NCI-H526 treated with DMSO at 0.1 percent for 48 hours (cell line): ENCODE measurements at places on chromosomes 4 and X.

- no peak for DNase-seq
Observed at GRCh38 chrX:45697591-45697990, 496.9 kb upstream of the DIPK2B start.

GRCh38 chr4:106365613-106366012 lies 3.0 kb downstream of the GIMD1 start:
- DNase-seq = no peak

DNA sequence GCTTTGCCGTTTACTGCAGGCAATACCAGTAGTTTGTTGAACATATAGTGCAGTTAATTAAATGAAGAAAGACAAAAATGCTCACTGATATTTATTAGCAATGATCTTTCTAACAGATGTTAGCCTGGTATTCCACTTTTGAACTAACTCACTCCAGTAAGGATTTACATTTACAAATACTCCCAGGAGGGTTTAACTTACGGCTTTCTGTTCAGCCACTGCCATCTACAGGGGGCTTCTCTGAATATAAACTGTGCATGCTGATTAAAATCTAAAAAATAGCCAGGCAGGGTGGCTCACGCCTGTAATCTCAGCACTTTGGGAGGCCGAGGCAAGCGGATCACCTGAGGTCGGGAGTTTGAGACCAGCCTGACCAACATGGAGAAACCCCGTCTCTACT lies 2.2 kb upstream of the SRD5A3 start:
- DNase-seq = no peak

GRCh38 chrX:63128509-63128908 lies 222.6 kb downstream of the SPIN4 start:
- DNase-seq = peak; percentile 8

DNA sequence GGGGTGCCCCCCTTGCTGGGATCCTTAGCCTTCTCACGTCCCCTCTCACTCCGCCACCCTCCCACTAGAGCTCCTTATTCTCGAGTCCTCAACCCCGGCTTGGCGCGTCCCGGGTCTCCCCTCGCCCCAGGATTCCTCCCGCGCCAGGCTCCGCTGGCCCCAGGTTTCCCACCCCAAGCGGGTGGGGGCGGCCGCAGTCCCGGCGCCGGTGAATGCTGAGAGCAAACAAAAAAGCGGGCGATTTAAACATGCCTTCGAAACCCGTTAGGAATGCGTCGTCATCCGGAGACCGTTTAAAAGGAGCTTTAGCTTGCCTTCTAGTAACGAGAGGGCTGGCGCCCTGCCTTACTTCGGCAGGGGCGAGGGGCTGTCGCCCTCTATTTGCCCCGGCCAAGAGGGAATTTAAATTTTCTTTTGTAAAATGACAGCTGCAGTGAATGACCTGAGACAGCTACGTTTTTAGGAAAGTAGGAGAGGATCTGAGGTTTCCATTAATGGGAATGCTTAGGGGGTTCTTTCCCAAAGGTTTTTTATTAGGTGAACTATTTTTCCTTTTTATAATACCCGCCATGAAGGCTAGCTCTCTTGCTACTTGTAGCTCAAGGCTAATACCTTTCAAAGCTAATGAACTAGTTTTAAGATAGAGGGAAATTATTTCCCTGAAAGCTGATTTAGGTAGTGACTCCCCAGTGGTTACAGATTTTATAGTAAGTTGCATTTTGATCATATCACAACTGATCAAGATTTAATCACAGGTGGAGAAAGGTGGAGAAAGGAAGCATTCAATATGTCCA lies 3.1 kb downstream of the JADE1 start:
- DNase-seq = peak; percentile 68

DNA sequence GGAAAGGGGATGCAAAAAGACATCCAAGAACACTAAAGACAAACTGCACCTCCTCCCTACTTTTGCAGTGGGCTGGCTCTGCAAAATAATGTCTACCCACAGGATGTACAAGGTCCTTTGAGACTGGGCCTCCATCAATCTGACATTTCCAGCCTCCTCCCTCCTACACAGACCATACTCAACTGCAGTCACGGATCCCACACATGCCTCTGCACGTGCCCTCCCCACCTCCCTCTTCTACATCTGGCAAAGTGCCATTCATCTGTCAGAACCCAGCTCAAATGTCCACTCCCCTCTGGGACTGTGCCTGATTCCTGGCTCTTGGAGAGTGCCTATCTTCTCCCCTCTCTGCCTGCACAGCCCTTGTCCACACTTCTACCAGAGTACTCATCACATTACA lies 50.3 kb downstream of the CHRDL1 start:
- no peak for DNase-seq

- DNase-seq = peak; percentile 2
Observed at GRCh38 chrX:29044423-29045184, 457.4 kb downstream of the IL1RAPL1 start.

- DNase-seq = no peak
Observed at GRCh38 chr4:68951078-68951805, at the start of gene UGT2A3. UGT2A3 (minus strand) TSS chr4:68951804; CDS start chr4:68951760, 44 bp downstream.

DNA sequence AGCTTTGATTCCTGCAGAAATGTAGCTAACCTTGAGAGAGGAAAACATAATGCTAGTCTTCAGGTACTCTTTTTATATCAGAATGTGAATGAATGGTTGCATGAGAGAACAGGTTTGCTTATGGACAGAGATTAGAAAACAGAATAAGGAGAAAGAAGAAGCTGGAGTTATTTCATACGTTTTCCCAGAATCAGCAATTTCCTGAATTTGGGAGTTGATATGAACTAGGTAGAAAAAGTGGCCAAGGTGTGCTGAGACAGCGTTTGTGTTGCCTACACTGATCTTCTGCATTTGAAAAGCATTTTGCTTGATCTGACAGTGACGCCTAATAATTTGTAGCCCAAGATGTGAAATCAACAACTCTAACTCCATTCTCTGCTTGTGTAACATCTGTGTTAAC lies 12.5 kb downstream of the GABRB1 start:
- no peak for DNase-seq
